Activated CD8-positive, alpha-beta memory T cell treated with anti-CD3 and anti-CD28 coated beads, Interleukin-2, amount 50 U/mL, for 4 hours (primary cell): ENCODE measurements at places on chromosomes 3 and 15.

- no peak for DNase-seq
These were observed 1.1 kb downstream of the ZBTB47 start for GRCh38 chr3:42654331-42655201.

GRCh38 chr3:112773864-112774263 lies 72.8 kb downstream of the CD200R1L start:
- DNase-seq, result no peak

- no peak for DNase-seq
These were observed 106.8 kb downstream of the TNIK start for GRCh38 chr3:171353423-171353822.

DNA sequence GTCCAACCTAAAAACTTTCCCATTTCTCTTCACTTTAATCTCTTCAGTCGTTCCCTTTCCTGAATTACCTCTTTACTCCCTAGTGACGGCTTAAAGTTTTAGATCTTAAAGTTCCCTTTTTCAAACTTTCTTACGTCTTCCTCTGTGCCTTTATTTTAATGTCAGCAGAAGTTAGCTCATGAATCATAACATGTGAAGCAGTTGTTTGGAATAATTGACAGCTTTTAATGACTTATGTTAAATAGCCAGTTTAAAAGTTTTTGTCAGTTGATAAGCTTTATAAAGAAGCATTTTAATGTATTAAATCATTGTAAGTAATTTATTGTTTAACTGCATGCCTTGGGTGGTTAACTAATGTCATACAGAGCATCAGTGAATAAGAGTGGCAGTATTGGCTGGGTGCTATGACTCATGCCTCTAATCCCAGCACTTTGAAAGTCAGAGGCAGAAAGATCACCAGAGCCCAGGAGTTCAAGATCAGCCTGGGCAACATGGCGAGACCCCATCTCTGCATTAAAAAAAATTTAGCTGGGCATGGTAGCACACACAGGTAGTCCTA lies 33.9 kb downstream of the PIK3CA start:
- DNase-seq, result no peak

- DNase-seq, result no peak
These were observed 235.3 kb upstream of the MRPL3 start for GRCh38 chr3:131738095-131738494.

DNA sequence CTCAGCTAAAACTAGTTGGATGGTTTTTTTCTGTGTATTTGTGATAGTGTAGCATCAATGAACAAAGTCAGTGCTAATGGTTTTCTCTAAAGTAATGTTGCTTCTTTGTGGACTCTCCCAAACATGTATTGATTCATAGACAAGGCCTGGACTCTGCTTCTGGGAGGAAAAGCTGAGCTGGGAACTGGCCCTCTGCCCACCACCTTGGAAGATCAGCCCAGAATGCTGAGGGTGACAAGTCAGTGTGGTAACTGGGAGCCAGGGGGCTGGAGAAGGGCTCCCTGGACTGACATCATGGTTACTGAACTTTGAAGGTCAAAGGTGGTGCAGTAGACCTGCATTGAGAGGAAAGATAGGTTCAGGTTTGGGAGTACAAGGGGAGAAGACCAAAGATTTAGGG lies 3.0 kb downstream of the ARHGAP31 start:
- DNase-seq, result no peak

- no peak for DNase-seq
These were observed 96.6 kb upstream of the CTNNB1 start for GRCh38 chr3:41102750-41103149.

- DNase-seq, result no peak
These were observed 16.0 kb downstream of the UBE2E2 start for GRCh38 chr3:23219117-23219516.

DNA sequence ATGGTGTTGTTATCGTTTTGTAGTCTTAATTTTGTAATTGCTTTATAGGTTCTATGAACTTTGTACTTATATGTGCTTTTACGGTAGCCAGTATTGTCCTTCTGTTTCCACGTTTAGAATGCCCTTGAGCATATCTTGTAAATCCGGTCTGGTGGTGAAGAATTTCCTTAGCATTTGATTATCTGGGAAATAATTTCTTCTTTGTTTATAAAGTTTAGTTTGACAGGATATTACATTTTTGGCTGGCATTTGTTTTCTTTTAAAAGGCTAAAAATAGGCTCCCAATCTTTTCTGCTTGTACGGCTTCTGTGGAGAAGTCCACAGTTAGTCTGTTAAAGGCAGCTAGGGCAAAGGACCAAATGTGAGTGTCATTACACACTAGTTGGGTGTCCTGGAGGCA lies 36.7 kb downstream of the SPESP1 start:
- no peak for DNase-seq

- no peak for DNase-seq
These were observed 46.0 kb upstream of the ALDH1L1 start for GRCh38 chr3:126226374-126226773.

GRCh38 chr15:66863390-66864085 lies 161.5 kb downstream of the SMAD6 start:
- no peak for DNase-seq

DNA sequence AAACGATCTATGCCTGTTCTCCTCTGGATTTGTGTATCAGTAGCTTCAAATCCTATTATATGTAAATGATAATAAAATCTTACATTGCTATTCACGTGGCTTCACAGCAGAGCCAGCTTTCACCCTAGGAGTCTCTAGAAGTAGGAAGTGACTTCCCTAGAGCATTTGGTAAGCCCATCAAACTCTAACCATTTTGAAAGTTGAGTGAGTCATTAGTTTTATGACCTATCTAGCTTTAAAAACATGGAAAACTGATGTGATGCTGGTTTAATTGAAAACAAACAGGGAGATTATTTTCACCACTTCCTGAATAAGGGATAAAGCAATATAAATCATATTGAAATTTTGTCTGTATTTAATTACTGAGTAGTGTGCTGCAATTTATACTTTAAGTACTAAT lies 275.2 kb downstream of the EPHA6 start:
- no peak for DNase-seq

DNA sequence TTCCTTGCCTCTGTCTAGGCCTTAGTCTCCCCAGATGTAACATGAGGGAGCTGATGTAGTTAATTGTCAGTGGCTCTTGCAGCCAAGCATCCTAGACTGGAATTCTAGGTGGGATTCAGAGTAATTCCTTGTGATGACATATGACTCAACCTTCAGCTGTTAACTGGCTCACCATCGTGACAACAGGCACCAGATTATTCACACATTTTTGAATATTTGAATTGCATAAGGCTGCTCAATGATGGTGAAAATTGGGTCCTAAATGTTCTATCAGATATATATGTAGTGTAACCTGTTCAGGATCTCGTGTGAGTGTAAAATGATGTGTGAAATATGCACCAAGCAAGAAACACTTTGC lies 405.1 kb downstream of the LPP start:
- no peak for DNase-seq

GRCh38 chr15:69699096-69699495 lies 246.5 kb downstream of the RPLP1 start:
- no peak for DNase-seq

GRCh38 chr15:59399465-59400102 lies 26.9 kb upstream of the MYO1E start:
- no peak for DNase-seq

GRCh38 chr15:78638658-78639314 lies 2.2 kb downstream of the CHRNB4 start:
- peak; percentile 47 for DNase-seq

DNA sequence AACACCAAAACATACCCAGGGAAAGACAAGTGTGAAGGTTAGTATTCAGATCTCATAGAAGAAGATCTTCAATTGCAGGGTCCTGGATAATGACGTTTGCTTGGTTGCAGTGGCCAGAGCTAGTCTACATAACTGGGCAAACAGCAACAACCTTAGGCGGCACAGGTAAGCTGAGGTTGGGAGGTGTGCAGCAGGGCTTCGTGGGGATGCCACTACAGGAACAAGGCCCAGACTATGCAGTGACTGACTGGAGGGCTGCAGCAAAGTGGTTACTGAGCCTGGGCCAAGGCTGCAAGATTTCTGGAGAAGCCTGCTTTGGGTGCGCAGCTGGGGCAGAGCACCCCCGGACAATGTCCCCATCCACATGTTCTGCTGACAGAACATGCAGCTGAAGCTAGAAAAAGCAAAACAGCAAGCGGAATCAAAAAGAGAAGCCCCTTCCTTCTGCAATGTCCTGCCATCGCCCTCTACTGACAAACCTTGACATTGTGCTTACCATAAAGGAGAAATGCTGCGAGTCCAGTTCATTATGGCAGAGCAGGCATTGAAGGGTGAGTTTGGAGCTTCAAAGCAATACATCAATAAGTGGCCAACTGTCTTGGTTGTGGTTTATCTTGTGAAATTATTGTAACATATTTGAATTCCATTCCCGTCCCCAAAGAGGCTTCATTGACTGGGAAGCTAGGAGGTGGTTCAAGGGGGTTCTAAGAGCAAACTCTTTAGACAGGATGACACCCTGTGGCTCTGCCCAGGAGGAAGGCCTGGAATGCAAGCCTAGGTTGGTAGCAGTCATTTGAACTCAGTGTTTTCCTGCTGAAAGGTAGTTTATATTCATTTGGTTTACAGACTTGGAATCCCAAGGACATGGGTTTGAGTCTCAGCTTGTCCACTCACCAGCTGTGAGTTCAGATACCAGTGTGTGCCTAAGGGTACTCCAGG lies 217.0 kb downstream of the PDCD6IP start:
- no peak for DNase-seq

- no peak for DNase-seq
These were observed 64.3 kb downstream of the EPHB1 start for GRCh38 chr3:134859341-134859740.

- no peak for DNase-seq
These were observed 84.7 kb downstream of the SQOR start for GRCh38 chr15:45719490-45719889.

DNA sequence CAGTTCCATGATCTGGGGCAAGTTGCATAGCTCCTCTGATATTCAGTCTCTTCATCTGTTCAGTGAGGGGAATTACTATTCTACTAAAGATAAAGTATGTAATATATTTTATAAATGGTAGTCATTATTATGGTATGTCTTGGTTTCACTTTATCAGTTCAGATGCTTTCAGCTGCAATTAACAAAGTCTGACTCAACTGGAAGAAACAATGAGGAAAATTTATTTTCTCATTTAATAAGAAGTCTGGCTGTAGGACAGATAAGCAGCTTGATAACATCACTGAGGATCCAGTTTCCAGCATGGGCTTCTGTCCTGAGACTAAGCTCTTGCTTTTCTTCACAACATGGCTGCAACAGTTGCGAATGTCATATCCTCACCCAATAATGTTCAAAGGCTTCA lies 354.3 kb upstream of the TRIM42 start:
- DNase-seq, result no peak

DNA sequence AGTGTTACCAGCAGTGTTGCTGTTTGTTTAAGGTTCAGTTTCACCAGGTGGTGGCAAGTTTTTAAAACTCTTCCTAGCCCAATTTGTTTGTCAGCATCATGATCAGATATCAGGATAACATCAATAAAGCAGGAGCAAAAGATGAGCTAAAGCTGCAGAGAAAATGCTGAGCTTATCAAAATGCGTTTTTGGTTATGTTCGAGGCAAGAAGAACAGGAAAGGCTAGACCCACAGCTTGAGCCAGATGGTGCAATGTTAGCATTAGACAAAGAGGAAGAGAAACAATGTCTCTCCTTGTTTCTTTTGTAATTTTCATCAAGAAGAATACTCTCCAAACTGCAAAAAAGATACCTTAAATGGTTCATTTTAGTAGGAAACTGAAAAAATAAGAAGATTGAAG lies 66.2 kb downstream of the THRB start:
- no peak for DNase-seq

GRCh38 chr3:177361081-177361938 lies 164.0 kb upstream of the TBL1XR1 start:
- no peak for DNase-seq

DNA sequence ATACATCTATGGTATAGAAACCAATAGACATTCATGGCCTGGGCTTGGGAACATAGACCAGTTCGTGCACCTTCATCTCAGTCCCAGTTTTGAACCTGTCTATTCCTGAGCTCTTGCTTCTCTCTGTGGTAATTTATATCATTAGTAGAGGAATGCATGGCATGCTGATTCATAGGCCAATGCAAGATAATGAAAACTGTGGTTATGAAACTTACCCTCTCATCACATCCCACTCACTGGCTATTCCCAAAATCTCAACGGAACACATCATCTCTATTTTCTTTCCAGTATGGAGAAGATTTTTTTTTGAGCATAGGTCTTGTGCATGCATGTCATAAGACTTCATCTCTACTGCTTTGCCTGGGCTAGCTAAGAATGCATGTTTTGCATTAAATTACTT lies 18.7 kb upstream of the P2RY12 start:
- DNase-seq, result no peak

DNA sequence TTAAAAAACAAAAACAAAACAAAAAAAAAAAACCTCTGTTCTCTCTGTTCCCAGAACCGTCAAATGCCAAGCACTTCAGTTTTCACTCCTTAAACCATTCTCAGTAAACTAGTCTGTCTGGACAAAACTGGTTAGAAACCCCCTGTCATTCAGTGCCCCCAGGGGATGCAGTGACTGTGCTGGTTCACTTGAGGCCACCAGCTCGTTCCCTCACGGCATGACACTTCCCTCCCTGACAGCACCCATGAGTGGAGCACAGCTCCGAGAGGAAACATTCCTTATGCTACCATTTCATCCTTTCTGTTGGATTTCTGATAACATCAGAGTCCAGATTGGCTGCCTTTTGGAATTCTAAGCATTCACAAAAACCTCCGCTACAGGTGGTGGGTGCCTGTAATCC lies 244.0 kb upstream of the TPM1 start:
- DNase-seq, result no peak

GRCh38 chr15:65171428-65171827 lies 13.7 kb downstream of the CLPX start:
- DNase-seq, result no peak

DNA sequence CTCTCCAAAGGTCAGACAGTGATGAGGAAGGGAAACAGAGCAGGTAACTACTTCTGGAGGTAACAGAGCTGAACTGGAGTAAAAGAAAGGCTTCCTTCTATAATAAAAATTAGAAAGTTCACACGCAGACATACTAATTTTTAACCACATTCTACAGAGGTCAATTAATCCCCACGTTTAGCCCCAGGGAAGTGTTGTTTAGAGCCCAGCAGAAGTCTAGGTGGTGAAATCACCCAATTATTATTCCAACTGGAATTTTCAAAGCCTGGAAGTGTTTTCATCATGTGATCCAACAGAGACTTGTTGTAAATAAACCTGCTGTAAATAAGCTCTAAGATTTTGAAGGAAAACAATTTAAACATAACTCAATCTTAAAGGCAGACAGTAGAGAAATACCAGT lies 6.8 kb downstream of the ALDH1A2 start:
- no peak for DNase-seq

GRCh38 chr3:56795097-56795828 lies 6.5 kb downstream of the ARHGEF3 start:
- DNase-seq, result no peak

GRCh38 chr3:46214751-46215352 lies 6.7 kb upstream of the CCR1 start:
- no peak for DNase-seq

GRCh38 chr15:63950911-63951481 lies 95.3 kb downstream of the DAPK2 start:
- no peak for DNase-seq

GRCh38 chr3:23055733-23056376 lies 147.3 kb upstream of the UBE2E2 start:
- DNase-seq, result no peak
